Stimulated activated naive CD8-positive, alpha-beta T cell treated with anti-CD3 and anti-CD28 coated beads, Interleukin-15, Interleukin-2, amounts not matched to agents 100 U/mL and 50 U/mL, for 24 hours (primary cell): ENCODE measurements at places on chromosomes 5 and 9.

DNA sequence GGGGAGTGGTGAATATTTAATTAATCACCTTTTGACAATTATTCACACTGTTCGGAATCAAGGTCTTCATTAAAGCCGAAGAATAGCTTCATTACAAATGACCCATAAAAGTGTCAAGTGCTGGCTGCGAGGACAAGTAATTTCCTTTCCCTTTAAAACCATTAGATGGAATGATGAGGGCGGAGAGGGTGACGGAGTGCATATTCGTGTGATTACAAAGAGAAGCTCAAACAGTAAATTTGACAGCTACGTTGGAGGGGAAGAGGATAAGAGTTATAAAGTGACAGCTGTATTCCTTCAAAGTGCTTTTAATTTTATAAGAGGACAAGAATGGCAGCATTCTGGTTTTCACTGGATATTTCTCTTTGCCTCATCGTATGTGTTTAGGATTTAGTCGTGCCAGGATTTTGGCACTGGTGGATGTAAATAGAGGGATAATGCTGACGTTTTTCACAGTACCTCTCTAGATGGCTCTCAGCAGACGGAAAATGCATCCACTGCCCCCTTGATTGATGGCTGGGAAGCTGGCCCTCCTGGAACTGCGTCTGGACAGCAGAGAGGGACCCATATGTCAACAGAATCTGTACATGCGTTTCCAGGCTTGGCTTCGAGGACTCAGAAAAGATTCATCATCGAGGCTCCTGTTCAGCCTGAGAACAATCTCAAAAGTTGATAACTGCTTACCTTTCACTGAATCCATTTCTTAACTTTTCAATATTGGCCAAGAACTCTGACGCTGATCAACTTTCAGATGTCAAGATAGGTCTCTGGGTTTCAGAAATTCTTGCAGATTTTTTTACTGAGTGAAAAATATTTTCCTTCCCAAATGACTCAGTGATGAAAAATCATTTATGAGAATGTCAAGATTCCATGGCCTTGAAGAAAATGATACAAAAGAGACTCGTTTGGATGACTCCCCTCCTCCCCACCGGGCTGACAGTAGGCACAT lies 50.4 kb upstream of the IRX2 start:
- DNase-seq, result no peak

DNA sequence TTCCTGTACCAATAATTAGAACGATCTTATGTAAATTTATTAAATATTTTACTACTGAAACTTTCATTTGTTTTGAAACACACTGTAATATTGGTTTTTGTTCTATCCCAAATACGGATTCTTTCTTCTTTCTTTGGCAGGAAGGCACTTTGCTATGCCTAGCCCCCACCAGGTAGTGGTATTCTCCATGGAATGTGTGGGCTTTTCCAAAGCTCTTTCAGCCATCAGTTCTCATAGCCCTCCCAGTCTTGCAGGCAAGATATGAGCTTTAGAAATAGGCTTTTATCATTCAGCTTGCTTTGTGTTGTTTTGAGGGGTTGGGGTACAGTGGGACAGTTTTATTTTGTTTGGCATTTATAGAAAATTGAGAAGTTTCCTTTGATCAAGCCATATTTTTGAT lies 107.5 kb downstream of the DMXL1 start:
- no peak for DNase-seq

DNA sequence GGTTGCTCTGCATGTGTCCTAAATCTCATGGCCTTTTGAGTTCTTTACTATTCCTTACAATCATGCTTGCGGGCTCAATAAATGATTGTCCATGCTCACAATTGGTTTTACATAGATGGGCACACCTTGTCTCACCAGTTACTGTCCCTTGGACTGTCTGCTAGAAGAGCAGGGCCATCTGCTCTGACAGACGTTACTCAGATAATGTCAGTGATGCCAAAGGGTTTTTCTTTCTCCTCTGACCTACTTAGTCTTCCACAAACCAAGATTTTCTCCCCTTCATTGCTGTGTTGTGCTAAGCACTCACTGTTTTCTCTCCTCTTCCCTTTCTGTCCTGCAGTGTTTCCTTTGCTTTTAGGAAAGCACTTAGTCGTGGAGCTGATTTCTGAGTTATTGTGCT lies 562.3 kb downstream of the KIF4B start:
- no peak for DNase-seq

GRCh38 chr5:144191998-144192397 lies 21.3 kb downstream of the KCTD16 start:
- no peak for DNase-seq

- DNase-seq, result no peak
Measured at GRCh38 chr5:42985129-42986037, 54.7 kb downstream of the ANXA2R start.

- DNase-seq, result no peak
Measured at GRCh38 chr9:127887792-127888191, 10.3 kb upstream of the AK1 start.

DNA sequence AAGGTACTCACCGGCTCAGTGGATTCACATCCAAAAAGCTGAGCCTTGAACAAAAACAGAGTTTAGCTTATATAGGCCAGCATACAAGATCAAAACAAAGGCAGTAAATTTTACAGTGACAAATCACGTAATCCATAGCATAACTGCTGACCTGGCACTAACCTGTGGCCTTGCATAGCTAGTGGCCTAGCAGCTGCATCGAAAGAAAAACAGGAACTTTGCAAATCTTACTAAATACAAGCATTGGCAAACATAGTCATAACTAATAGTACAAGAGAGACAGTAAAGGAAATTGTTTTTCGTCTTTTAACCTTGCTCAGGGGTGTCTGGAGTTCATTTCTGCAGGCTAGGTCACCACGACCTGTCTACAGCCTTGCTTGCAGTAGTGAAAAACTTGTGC lies 4.8 kb downstream of the HSDL2 start:
- no peak for DNase-seq

GRCh38 chr5:757346-757930 lies 27.1 kb downstream of the ZDHHC11B start:
- no peak for DNase-seq

GRCh38 chr5:8135742-8136141 lies 266.8 kb downstream of the MTRR start:
- DNase-seq, result no peak

GRCh38 chr9:92300936-92301335 lies 7.4 kb upstream of the IARS1 start:
- DNase-seq, result no peak

GRCh38 chr9:95189251-95190098 lies 128.0 kb downstream of the FANCC start:
- DNase-seq, result no peak

GRCh38 chr9:22389271-22389670 lies 57.4 kb upstream of the DMRTA1 start:
- no peak for DNase-seq

GRCh38 chr5:1959231-1959630 lies 76.5 kb upstream of the IRX4 start:
- DNase-seq, result no peak

GRCh38 chr5:164359260-164360255 lies 854.1 kb downstream of the MAT2B start:
- DNase-seq, result no peak

- DNase-seq, result peak; percentile 91
Measured at GRCh38 chr5:172114875-172115422, 73.1 kb downstream of the STK10 start.

DNA sequence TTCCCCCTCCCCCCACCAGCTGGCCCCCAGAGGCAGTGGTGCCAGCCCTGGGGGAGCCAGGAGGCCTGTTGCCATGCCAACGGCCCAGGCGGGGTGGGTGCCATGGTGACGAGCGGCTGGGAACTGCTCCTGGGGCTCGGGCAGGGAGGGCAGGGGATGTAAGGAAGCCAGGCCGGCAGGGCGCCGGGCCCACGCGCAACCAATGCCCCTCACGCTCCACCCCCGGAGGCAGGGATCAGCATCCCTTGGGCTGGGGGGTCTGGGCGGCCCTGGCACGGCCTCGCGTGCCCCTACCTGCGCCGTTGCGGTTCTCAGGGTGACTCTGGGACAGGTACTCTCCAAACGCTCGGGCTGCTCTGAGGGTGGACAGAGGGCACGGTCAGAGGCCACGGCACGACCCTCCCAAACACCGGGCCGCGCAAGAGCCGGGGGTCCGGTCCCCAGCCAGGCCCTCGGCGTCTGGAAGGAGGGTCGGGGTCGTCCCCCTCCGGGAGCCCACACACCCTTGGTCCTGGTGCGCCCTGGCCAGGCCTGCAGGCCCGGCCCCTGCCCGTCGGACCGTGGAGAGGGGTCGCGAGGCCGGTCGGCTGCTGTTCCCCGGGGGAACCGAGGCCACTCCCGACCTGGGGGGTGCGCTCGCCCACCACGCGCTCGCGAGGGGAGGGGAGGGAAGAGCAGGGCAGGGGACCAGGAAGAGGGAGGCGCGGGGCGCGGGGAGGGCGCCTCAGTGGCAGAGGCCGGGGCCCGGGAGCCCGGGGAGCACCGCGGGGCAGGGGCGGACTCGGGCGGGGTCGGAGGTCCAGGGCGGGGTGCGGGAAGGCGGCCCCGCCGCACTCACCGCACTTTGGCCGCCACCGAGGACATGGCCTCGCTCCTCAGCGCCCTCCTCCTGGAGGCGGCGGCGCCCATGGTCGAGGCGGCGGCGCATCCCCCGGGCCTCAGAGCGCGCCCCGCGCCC lies 661 bp downstream of the NSMF start:
- DNase-seq, result peak; percentile 32

DNA sequence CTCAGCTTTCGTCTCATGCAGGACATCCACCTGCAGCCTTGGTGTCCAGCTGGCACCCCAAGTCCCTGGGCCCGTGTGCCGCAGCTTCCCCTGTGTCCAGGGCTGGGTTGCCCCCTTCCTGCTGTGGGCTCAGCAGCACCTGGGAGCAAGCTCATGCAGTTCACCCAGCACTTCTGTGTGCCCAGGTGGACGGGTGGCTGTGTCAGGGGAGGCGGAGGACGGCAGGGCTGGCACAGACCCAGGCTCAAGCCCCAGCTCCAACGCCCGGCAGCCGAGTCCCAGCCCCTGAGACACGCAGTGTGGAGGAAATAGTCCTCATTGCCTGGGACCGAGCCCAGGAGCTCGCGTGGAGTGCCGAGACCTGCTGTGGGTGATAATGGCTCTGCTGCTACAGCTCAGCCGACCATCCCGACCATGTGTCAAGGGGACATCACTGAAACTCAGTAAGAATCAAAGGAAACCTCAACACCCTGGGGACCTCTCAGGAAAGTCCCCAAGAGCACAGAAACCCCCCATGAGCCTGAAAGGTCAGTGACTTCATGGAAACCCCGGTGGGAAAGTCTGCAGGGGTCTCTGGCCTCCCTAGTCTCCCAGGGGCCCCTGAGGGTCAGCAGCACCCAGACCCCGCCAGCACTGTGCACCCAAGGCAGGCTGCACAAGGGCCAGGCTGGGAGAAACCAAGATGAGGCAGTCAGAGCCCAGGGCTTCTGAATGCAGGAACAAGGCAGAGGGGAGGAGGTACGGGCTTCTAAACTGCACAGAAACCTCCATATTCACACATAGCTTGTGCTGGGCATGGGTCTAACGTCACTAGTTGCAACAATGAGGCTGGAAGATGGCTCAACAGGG lies 38.8 kb downstream of the LPCAT1 start:
- peak; percentile 55 for DNase-seq

- DNase-seq, result no peak
Measured at GRCh38 chr5:136038635-136039034, 9.8 kb downstream of the TGFBI start.

DNA sequence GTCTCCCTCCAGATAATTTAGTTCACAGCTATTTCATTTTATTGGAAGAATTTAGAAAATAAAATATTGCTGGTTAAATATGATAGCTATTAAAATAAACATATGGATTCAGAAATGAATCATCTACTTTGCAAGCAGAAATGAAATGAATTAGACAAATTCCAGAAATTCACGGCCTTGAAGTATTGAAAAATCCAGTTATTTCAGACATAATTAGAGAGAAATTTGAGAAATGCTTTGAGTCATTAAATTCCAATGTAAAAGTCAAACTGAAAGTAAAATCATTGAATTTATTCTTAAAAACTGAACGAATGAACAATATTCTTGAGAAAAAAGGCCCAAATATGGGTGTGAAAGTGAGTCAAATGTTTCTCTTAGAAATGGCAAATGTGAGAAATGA lies 632.6 kb upstream of the EDIL3 start:
- DNase-seq, result no peak

GRCh38 chr5:39022151-39022550 lies 52.0 kb downstream of the RICTOR start:
- no peak for DNase-seq

GRCh38 chr5:134113902-134114875 lies at the start of gene TCF7:
TSS of gene TCF7 (plus strand) at chr5:134114681. CDS start at chr5:134114907, 226 bp downstream.
- peak; percentile 78 for DNase-seq

DNA sequence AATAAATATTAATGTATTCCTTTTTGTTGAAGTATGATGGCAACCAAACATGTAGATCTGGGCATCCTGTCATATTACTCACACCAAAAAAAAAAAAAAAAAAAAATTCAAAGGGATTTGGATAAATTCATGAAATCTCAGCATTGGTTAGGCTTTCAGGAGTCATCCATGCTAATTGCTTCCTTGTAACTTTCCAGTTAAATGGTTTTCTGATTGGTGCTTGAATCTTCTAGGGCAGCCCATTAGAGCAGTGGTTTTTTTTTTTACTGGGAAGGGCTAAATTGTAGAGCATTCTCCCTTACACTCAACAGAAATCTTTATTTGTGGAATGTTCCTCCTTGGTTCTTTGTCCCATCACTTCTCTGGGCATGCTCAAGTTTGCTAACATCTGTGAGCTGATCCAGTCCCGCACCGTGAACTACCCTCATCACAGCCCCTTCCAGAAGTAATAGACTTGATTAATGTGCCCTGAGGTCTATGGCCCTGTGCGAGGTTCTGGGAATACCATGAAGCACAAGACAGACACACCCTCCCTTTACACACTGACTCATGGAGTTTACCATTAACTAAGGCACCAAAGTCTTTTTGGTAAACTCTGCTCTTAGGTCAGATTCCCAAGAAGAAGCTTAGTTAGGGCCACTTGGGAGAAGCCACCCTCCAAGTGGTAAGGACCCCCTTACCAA lies 56.0 kb downstream of the RGS3 start:
- DNase-seq, result no peak

DNA sequence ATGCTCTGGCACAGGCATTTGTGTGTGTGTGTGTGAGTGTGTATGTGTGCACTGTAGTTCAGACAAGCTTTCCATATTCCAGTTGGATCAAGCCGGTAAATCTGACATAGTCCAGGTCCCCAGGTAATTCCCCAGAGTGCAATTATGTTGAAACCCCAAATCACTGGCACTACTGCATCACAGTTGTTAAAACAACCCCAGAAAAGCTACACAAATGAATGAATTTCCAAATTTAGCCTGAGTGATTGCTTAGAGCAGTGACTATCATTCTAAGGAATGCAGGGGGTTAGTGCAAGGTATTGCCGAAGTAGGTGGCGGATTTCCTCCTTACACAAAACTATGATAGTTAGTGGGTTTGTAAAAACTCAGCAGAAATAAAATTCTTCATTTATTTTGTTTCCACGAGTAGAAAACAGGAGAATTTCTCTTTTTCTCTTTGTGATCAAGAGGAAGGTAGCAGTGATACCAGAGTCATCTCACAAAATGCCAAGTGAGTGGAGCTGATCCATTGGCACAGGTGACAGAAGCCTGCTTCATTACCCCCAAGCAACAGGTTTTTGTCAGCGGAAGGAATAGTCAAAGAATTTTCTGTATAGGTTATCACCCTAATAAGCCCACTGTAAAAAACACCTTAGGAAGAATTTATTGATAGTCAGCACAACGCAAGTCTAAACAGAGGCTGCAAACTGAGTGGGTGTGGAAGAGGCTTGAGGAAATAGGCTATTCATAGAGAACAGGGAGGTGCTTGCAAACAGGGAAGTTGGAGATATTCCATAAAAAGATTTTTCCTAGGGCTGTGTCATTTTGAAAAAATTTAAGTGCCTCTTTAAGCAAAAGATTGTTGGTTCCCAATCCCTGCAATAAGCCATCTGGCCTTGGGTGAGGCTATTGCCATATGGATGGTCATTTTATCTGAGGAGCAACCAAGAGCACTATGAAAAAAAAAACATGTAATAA lies 385.1 kb downstream of the CHSY3 start:
- DNase-seq, result no peak
